Activated CD8-positive, alpha-beta memory T cell treated with anti-CD3 and anti-CD28 coated beads for 4 hours (primary cell): ENCODE measurements at places on chromosomes 13 and 19.

DNA sequence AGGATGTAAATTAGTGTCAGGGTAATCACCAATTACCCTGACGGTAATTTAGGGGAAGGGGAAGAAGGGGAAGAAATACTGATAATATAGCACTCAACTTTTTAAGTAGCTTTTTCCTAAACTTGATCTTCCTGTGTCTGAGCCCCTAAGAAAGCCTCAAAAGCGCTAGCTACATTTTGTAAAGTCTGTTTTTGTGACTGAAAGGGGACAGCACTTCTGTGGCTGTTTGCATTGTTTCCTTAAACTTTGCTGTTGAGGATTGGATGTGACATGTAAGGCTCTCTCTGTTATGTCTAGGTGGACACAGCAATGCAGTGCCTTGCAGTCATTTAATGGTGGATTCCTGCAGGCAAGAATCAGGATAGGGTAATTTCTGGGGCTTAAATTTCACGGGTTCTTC, 42.8 kb downstream of the SPATA13 start:
- no peak for DNase-seq

DNA sequence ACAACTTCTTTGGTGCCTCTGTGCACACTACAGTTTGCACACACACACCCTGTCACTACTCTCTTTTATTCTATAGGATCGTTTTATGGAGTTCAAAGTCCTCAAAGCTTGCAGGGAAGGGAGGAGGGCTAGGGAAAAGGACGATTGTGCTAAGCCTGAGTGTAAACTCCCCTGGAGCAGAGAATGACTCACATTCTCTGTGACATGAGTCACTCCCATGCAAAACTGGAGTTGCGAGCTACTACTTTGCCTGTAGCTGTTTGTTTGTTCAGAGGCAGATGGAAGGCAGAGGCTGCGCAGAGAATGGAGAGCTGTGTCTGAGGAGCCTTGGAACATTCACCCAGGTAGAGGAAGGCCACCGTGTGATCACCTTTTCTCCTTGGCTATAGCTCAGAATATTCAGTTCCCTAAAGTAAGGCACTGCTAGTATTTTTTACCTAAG, 80.5 kb upstream of the MBNL2 start:
- DNase-seq, result no peak

DNA sequence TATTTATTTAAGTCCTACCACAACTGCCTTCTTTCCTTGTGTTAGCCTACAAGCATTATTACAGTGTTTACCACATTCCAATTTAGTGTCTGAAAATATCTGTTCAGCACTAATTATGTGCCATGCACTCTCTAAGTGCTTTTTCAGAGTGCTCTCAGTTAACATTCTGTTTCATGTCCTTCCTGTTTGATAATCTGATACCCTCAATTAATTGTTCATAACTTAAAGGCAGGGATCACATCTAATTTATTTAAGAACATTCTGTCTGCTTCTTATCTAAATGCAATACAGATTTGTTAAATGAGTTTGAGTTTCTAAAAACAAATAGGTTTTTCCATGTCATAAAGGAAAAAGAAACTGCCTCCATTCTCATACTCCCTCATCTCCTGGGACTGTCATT, 649.6 kb upstream of the ATXN8OS start:
- no peak for DNase-seq

DNA sequence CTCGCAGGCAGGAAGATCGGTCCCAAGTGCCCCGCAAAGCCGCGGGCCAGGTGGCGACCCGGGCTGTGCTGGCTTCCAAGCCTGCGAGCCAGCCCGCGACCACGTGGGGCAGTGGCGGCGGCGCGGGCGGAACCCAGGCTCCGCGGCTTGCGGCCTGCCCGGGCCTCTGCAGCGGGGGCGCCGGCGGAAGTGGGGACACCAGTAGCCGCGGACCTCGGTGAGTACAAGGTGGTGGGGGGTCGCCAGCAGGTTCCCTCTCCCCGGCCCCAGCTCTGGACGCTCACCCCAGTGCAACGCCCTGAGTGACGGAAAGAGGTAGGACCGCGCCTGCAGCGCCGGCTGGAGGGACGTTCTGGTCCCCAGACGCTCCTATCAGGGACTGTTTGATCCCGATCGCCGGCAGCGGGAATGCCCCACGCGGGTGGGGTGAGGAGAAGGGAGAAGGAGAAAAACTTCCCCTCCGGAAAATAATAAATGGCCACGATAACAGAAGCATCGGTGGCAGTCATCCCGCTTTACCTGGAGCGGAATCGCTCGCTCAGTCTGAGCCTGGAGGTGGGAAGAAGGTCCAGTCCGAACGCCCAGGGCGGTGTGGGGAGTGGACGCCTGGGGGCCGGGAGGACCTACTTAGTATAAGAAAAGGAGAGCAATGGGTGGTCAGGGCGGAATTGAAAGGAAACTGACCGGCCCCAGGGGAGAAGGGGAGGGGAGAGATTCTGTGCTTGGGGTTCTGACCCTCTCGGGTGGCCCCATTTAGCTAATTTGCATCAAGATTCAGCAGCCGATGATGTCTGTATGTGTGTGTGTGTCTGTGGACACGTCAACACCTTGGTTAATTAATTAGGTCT, at the start of gene GEMIN7:
TSS of gene GEMIN7 (plus strand) at position 198 of the 848 bp plus-strand sequence. CDS start 10,855 bp downstream, outside the sequence.
- peak; percentile 55 for DNase-seq

GRCh38 chr13:40016953-40017660, 361.6 kb downstream of the COG6 start:
- DNase-seq, result no peak

DNA sequence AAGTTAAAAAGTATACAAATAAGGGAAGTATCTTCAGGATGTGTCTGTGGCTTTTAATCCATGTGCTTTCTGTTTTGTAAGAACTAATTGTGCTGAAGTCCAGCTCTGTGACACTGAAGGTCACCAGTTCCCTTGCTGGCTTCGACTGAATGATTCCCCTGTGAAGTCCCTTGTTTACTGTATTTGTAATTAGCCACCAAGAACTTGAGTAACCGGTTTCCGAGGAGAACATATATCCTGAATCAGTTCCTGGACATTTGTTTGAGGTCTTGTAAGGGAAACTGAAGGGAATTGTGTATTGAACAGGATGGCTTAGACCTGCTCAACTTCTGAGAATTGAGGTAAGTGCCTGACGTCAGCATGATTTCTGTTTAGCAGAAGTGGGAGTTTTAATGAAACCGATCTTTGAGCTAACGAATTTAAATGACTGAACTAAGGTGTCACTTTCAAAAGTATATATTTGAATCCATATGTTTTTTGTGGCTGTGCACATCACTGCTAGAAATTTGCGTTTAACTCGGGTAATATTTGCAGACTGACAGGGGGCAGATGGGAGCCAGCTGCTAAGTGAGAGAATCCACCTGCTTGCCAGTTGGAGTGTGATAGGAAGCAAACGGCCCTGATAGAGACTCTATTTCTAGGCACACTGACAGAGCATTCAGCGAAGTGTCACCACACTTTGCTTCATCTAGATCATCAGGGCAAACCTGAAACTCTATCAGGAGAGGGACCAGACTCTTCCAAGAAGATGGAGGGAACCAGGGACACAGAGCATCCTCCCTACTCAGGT, 530.0 kb downstream of the RFC3 start:
- DNase-seq, result no peak

GRCh38 chr19:19202707-19203011, 555 bp downstream of the NR2C2AP start:
- DNase-seq, result no peak

GRCh38 chr13:79772811-79773210, 291.9 kb downstream of the NDFIP2 start:
- DNase-seq, result no peak

DNA sequence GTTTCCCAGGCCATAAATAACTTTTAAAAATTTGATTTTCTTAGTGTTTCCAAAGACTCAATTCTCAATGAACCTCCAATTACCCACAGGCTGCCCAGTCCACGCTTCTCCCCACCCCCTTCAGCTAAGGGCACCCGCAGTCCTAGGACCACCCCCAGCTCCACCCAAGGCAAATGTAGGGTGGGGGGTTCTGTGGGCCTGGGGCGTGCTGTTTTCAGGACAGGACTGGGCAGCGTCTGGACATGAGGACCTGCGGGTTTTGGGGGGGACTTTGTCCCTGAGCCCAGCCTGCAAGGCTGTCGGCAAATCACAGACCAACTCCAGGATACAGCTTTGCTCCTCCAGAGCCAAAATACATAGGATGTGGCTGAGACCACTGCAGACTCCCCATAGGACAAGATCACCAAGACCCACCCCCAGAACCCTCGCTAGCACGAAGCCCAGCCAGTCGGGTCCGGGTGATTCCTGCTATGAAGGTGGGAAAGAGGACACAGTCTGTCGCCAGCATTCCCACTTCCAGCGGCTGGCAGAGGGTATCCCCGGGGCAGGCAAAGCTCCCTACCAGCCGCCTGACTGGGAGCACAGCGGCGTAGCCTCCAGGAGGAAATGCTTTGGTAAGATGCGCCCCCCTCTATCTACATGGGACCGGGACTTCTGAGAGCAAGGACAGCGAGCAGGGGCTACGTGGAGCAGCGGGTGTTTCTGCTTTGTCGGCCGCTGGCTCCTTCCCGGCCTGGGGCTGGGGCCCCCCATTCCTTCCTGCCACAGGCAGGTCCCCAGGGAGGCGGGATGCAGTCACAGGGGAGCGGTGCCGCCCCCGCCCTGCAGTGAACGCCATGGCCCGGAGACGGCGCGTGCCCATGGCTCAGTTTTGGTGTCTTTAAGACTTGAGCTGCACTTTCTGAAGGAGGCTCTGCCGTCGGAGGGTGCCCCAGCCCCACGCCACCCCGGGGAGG, 1.6 kb upstream of the TIMM13 start:
- DNase-seq, result no peak

DNA sequence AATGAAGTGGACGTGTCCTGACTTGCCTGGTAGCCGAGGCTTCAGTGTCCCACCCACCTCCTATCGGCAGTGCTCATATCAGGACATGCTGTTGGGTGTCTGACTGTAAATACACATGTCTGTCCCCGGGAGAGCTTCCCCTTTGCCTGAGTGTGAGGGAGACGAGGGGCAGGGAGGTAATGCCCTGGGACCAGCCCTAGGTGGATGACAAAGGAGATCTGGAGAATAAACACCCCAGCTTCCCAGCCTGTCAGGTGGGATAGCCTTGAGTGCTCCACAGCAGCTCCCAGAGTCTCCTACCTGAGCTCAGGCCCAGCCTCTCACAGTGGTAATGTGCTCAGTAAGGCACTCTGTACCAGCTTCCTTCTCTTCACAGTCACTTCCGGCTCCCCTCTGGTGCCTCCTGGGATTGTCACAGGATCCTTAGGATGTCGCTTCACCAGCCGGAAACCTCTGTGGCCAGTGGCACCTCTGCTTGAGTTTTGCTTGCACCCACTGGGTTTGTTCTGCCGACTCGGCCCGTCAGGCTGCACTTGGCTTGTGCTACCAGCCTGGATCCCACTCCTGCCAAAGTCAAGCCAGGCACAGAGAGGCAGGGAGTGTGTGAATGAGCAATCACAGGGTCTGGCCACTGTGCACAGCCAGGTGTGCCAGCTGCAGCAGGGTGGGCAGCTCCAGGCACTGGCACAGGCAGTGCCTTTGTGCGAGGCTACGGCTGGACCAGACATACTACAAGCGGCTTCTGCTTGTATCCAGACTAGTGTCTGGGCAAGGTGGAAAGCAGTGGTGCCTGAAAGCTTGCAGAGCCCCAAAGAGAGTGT, 54.4 kb upstream of the RGCC start:
- no peak for DNase-seq

DNA sequence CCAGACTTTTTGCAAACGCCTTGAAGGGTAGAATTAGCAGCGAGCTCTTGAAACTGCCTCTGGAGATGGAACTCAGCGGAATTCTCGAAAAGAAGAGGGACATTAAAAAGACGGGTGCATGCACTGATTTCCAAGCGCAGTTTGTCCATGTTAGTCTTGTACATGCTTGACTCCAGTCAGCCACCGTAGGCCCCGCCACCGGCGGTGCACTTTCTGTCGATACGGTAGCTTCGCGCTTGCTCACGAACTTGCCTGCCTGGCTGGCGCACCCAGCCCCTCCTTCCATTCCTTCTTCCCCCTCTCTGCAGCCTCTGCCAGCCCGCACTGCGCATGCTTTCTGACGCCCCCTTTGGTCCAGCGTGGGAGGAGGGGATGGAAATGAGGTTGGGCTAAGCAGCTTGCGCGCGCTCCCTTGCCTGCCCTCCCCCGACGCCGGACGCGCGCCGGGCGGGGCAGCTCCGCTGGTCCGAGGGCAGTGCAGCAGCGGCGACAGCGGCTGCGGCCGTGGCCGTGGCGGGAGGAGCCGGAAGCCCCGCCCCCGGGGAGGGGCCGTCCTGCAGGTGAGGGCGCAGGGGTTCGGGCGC, at the start of gene ZNF575:
TSS of gene ZNF575 (plus strand) at position 227 of the 584 bp plus-strand sequence. CDS start 1,235 bp downstream, outside the sequence.
- DNase-seq, result peak; percentile 73

DNA sequence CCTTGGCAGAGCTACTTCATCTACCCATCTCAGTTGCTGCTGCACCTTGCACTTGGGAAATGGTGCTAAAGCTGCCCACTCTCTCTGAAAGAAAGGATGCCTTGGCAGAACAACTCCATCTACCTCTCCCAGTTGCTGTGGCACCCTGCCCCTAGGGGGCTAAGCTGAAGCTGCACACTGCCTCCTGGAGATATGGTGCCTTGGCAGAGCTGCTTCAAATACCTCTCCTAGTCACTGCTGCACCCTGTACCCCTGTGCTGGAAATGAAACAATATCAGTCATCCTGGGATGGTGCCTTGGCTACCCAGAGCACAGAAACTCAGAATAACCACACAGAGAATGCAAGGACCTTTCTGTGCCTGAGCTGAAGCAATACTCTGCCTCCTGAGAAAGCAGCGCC, 615.8 kb downstream of the DIAPH3 start:
- DNase-seq, result no peak

DNA sequence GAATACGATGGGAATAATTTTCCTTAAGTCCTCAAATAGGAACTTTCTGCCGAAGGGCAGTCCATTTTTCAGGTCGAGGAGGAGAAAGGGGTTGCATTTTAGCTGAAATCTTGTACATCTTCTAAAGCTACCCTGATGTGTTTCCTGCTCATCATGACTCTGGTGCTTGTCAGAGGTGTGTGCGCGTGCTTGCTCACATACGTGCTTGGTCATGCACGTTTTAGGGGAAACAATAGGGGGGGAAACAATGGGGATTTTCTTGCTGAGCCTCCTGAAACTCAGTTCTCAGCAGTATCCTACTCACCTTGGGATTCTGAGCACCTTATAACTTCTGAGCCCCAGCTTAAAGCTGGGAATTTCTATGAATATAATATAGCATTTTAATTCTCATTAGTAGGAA, 44.7 kb downstream of the TM9SF2 start:
- DNase-seq, result no peak

GRCh38 chr13:39226359-39226758, 188.1 kb downstream of the NHLRC3 start:
- DNase-seq, result no peak

DNA sequence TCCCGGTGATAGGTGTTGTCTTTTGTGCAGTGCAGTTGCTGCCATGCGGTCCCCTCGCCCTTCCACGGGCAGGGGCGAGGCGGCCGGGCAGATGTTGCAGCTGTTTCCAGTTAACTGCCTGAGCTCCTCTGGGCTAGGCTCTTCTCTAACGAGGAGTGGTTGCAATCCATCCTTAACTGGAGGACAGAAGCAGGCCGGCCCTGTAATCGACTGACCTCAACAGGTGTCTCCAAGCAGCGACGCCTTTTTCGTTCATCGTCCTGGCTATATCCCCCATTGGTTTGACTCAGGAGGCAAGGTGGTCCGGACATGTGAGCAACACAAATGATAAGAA, 1.9 kb upstream of the TSC22D1 start:
- no peak for DNase-seq
